Right ventricle myocardium inferior (tissue), 1 donor: ENCODE measurements at places on chromosomes 7 and 10. TPM values are rescaled to one million over a fixed set of nuclear protein-coding genes. Genes with fewer than 3 reads are reported as not detected.

- no peak for DNase-seq
Measured at GRCh38 chr7:137795211-137795610, 51.6 kb downstream of the DGKI start.

DNA sequence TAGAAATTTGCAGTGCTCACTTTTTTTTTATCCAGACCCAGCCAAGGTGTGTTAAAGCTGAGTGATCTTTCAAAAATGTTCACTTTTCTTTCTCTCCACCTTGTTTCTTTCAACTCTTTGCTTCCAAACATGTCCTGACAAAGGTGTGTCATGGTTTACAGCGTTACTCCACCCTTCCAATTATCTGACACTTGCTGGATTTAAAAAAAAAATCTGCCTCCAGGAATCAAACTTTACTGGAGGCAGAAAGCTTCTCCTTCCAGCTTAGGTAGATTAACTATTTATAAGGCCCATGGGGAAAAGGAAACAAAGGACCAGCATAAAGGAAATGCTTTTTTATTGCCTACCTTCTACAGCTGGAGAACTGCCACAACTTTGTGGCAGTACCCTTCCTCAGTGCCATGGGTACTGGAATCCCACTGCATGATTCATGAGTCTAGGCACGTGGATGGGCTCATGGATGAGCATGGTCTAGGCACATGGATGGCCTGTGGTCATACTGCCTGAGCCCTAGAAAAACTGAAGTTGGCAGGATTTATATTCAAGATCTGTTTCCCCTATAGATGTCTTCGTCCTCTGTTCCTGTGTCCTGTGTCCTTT, at the start of gene COL17A1:
Gene COL17A1, minus strand, starts transcription at position 80 of the 600 bp plus-strand sequence. CDS start 5,207 bp downstream, outside the sequence.
- DNase-seq: no peak

DNA sequence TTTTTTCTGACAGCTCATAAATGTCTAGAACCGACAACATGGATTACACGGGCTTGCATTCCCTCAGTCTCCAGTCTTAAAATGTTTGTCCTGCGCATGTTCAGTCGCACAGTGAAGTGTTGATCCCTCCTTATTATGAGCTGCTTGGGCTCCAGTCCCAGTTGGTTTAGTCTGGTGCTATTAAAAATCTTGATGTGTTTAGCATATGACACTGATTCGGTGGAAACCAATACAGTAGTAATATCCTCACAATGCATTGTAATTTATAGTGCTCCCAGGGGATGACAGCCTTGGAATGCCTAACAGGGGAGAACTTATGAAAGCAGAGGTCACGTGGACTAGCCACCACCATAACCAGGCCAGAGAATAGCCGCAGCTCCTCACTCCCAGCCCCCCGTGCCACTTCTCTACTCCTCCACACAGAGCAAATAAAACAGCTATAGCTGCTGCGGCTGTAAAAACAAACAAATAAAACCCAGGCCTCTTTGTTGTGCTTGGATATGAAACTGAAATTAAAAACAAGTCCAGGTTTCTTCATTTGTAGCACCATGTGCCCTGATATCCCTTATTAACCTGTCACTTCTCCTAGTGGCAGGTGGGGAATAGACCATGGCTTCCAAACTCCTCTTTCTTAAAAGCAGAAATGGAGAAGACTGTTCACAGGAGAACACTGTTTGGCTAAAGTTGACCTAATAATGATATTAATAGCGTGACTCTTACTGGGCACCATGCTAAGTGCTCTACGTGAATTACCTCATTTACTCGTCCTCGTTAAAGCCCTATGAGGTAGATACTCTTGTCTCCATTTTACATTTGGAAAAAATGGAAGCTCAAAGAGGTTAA, 7.7 kb downstream of the DPCD start:
- DNase-seq: no peak

DNA sequence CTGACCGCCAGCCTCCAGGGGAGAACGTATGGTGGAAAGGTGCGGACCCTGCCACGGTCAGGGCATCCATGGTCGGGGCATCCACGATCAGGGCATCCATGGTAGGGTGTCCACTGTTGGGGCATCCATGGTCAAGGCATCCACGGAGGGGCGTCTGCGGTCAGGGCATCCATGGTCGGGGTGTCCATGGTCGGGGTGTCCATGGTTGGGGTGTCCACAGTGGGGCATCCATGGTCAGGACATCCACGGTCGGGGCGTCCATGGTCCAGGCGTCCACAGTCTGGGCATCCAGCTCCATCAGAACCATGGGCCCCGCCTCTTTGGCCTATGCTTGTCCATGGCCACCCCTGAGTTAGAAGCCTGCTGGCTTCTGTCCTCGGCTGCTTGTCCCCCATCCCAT, 148.1 kb downstream of the ADARB2 start:
- DNase-seq: no peak

- no peak for DNase-seq
Measured at GRCh38 chr7:80950550-80950967, 31.7 kb upstream of the SEMA3C start.

GRCh38 chr7:127976738-127977120, 54.5 kb downstream of the LRRC4 start:
- no peak for DNase-seq

DNA sequence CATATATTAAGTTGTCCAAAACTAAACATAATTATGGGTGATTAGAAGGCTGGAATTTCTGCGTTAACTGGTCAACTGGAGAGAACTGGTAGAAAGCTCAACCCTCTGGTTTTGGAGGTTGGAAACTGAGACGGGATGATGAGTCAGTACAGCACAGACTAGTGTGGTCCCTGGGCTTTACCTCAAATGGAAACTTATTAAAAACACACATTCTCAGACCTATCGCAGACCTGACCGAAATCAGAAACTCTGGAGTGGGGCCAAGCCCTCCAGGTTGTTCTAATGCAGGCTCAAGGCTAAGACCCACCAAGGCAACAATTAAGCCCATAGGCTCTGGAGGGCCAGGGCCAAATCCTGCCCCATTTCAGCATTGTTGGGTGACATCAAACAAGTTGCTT, 136.9 kb downstream of the KCNMA1 start:
- no peak for DNase-seq

- no peak for DNase-seq
Measured at GRCh38 chr10:91684841-91685240, 52.0 kb upstream of the PPP1R3C start.

GRCh38 chr10:21720090-21720489, 186.1 kb downstream of the MLLT10 start:
- no peak for DNase-seq

DNA sequence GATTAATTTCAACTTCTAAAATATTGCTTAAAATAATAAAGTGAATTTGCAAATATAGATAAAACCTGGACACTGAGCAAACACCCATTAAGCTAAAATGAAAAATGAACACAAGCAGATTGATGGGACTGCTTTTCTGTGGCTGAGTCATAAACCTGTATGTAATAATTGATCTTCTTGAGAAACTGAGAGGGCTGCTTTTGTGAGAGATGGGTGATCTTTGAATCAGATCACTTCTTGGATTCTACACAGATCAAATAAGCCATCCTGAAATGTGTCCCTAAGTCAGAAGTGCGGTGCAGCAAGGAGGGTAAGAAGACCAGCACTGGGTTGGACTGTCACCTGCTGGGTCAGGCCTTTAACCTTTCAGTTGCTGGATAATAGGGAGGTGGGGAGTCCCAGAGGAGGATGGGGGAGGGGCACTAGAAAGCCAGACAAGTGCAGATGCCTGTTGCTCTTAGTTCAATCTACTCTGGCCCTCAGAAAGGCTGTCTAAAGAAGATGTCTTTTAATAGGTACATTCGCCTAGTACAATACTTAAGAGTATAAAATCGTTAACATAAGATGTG, 178.2 kb upstream of the NAMPT start:
- no peak for DNase-seq

DNA sequence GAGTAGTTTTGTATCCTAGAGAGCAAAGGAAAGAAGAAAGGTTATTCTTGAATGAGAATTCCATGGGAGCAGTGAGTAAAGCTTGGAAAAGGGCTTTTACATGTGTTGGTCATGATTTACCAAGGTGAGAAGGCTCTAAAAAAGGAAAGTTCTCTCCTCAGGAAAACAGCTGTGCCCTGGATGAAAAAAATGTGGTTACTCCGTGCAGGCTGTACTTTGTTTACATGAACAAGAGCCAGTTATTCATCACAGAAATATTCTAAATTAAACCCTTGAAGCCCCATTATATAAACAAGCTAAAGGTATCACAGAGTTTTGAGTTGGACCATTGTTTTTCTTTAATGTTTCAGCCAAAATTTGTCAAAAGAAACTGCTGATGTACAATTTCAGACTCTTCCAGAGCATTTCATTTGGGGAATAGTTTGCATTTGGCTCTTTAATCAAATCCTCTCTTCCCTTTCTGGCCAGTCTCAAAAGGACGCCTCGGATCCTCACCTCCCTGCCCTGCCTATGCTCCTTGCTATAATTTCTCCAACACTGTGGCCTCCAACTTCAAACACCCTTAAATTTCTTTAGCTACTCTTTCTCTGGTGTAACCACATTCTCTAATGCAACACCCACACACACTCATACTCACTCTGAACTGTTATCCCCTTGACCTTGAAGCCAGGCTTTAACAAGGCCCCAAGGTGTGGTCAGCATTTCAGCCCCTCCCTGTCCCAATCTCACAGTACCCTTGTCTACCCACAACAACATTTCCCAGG, 47.4 kb downstream of the AFAP1L2 start:
- DNase-seq: no peak

DNA sequence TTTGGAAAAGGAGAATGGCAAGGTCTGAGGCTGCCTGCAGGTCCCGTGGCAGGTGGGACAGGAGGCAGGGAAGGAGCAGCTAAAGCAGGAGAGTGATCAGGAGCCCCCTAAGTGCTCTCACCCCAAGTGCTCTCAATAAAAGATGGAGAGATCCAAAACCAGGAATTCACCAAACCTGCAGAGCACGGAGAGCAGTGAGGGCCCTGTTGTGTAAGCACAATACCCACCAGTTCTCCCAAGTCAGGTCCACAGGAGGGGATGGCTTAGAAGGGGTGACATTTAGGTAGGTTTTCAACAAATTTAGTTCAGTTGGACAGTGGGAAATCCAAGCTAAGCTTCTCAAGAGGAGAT, 40.8 kb downstream of the GNA12 start:
- DNase-seq: no peak

- DNase-seq: no peak
Measured at GRCh38 chr7:135980665-135981180, 3.6 kb upstream of the MTPN start.

GRCh38 chr10:97072851-97073665, 112.7 kb downstream of the SLIT1 start:
- DNase-seq: peak; percentile 86

DNA sequence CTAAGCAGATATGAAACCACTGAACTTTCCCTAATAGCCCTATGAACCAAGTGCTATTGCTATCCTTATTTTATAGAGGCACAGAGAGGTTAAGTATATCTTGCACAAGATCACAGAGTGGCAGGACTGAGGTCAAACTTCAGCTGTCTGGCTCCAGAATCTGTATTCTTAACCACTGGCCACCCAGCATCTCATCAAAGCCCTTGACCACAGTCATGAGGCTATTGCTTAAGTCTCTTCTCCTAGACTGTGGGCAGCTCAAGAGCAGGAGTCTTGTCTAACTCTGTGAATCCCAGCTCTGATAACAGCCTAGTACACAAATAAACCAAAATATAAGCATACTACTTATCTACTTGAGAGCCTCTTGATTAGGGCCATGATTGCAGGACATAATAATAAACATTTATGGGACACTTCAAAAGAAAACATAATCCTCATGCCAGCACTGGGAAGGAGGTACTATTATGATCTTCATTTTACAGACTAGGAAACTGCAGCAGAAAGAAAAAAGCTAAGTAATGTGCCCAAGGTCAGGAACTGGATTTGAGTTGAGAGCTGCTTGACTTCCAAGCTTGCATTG, 22.4 kb upstream of the SMC3 start:
- no peak for DNase-seq

- no peak for DNase-seq
Measured at GRCh38 chr10:103713676-103714075, 141.7 kb downstream of the SH3PXD2A start.

DNA sequence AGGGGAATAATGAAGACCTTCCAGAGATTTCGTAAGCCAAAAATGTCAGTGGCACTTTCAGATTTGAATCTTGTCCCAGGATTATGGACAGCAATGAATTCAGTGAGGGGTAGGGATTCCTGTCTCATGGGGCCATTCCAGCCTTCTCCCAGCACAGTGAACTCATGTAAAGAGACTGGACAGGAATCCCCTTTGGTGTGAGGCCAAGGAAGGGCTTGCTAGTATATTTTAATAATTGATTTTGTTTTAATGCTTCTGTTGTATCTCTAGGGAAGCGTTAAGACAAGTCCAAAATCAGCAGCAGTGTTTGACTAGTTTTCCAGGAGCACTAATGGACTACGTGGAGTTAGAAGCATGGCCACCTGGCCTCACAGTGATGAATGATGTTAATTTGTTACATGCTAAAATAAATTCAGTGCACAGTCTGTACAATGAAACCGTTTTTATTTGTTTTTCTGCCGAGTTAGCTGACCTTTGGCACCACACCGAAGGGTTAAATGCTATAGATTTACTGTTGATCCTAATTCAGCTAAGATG, 214.0 kb upstream of the DKK1 start:
- no peak for DNase-seq

DNA sequence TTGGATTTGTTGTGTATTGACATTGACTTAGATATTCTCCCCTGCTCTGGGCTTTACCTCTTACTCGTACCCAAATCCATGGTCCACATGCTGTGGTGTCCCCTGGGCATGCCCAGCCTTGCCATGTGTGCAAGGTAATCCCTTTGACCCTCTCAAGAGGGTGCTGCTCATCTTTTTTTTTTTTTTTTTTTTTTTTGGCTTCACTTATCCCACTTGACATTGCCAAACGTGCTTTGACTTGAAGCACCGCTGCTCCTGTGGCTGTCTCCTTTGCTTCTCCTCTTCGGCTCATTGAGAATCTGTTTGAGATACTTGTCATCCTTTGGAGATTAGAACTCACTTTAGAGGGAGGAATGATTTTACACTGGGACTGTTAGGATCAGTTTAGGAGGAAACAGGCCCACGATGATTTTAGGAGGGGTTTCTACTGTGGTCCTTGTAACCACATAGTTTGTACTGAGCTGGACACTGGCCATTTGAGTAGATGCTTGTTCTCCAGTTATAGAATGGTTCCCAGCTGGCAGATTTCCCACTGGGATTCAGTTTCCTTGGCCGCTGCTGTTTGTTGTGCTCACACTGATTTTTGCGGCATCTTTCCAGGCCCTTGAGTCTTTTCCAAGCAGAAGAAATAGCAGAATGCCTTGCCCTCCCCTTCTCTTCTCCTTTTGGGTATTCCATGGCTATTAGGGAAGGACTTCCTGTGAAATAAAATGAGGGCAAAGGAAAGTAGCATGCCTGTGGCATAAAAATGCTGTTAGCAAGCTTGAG, 184.8 kb downstream of the AUTS2 start:
- DNase-seq: no peak

GRCh38 chr10:124153023-124153826, 59.8 kb upstream of the CHST15 start:
- DNase-seq: peak; percentile 73

GRCh38 chr7:23345601-23346000, 46.5 kb downstream of the MALSU1 start:
- DNase-seq: no peak

The PKD1L1 gene
- total RNA-seq: 1.3 TPM

The PILRA gene
- 3.8 TPM for total RNA-seq

The LOXL4 gene
- total RNA-seq: 0.54 TPM

The AKR1C1 gene
- 39.6 TPM for total RNA-seq

The PLAU gene
- total RNA-seq: 8.5 TPM

The ZC3HAV1L gene
- 4.0 TPM for total RNA-seq

The UCMA gene
- total RNA-seq: not detected

The SSC4D gene
- total RNA-seq: 1.3 TPM

The OR2A1 gene
- total RNA-seq: not detected
